ENCODE measurements at places on chromosomes 4 and X. TPM values are rescaled to one million over a fixed set of nuclear protein-coding genes. Genes with fewer than 3 reads are reported as not detected.

- peak; percentile 31 for DNase-seq
Measured at GRCh38 chr4:101264993-101265815, 82.1 kb downstream of the PPP3CA start.

- DNase-seq: peak; percentile 45
Measured at GRCh38 chrX:8879750-8880149, 78.6 kb upstream of the FAM9A start.

DNA sequence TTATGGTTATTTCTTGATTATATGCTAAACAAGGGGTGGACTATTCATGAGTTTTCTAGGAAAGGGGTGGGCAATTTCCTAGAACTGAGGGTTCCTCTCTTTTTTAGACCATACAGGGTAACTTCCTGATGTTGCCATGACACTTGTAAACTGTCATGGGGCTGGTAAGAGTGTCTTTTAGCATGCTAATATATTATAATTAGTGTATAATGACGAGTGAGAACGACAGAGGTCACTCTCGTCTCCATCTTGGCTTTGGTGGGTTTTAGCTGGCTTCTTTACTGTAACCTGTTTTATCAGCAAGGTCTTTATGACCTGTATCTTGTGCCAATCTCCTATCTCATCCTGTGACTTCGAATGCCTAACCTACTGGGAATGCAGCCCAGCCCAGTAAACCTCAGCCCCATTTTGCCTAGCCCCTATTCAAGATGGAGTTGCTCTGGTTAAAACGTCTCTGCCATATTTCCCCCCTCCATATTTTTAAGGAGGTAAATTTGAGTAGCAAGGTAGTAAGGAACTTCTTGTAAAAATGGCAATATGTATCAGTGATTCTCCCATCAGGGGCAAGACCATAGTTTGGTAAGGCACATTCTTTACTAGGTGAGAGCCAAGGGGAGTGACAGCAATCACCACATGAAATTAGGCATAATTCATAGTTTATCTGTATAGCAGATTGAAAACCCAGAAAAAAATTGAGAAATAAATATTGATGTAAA lies 2.6 kb downstream of the CXCL2 start:
- no peak for DNase-seq

DNA sequence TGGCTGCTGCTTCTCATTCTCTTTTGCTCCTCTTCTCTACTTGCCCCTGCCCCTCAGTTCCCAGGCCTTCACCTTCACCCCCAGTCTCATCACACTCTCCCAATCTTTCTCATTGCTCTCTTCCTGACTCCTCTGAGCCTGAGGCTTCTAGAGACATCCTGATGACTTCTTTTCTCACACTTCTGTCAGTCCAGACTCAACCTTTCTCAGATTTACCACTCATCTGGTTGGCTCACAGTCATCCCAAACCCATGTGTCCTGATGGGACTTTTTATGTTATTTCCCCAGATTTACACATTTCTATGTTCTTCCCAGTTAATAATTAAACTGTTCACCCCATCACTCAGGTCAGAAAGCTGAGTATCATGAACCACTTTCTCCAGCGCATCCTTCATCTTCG lies 68.0 kb downstream of the TMA16 start:
- DNase-seq: no peak

DNA sequence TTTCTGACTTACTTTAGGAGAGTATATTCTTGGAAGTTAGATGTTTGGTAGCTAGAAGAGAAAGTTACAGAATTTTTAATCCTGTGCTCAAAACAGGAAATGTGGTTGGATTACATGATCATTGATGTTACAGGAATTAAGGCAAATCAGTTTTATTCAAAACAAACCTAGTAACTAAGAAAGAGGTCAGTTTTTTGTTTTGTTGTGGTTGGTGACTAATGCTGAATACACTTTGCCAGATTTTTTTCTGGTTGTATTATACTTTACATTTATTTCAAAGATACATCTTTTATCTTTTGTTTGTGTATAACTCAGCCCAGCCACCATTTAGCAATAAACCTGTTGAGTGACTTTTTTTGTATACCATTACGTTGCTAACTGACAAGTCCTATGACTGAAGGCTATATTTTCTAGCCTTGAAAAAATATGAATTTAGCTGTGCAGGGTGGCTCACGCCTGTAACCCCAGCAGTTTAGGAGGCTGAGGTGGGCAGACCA lies 116.7 kb downstream of the KLHL8 start:
- peak; percentile 83 for DNase-seq

DNA sequence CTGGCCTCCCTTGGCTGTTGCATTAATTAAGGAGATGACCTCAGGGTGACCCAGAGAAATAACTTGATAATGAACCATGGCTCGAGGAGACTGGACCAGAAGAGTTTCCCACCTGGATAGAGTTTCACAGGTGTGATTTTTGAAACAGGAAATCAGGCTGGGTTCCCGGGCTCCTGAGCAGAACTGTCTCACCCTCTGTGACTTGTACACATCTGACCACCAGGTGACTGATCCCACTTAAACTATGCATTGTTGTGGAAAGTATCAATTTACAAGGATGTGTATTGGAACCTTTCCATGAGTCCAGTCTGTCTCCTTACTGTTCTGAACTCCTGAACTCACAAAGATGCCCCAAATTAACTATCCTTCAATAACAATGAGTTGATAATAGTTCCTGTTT lies 220.3 kb downstream of the PTTG2 start:
- DNase-seq: peak; percentile 71

- no peak for DNase-seq
Measured at GRCh38 chr4:7557456-7557855, 122.7 kb upstream of the PSAPL1 start.

DNA sequence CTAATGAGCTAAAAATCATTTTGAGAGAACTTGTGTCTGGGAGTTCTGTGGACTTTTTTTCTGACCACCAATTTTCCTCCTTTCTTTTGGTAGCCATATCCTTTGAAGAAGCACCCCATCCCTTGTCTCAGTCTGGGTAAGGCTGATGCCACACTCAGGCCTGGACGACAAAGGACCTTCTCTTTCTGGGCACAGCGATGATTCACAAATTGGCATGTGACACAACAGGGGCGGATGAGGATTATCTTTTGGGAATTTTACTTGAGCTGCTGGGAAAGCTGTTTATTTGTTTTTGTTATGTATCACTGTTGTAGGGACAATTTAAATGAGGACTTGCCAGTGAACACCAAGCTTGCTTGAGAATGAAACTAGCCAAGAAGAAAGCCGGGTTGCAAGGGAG lies 233.4 kb upstream of the HAND2 start:
- DNase-seq: no peak

- DNase-seq: no peak
Measured at GRCh38 chr4:118173956-118174725, 139.9 kb downstream of the NDST3 start.

DNA sequence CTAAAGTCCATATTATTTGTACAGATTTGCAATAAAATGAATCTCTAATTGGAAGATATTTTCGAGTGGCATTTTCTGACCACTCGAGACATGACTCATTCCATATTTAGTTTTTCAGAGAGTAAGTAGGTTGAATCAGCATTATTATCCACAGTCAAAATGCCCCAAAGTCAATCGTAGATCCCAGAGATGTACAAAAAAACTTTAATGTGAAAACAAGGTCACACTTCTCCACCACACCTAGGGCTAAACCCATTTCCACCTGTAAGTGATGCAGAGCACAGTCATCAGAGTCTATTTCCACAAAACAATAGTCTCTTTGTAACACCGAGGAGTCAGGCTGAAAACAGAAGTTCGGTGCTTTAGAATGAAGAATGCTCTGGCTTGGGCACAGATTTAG lies 117.1 kb upstream of the TENM3 start:
- no peak for DNase-seq

DNA sequence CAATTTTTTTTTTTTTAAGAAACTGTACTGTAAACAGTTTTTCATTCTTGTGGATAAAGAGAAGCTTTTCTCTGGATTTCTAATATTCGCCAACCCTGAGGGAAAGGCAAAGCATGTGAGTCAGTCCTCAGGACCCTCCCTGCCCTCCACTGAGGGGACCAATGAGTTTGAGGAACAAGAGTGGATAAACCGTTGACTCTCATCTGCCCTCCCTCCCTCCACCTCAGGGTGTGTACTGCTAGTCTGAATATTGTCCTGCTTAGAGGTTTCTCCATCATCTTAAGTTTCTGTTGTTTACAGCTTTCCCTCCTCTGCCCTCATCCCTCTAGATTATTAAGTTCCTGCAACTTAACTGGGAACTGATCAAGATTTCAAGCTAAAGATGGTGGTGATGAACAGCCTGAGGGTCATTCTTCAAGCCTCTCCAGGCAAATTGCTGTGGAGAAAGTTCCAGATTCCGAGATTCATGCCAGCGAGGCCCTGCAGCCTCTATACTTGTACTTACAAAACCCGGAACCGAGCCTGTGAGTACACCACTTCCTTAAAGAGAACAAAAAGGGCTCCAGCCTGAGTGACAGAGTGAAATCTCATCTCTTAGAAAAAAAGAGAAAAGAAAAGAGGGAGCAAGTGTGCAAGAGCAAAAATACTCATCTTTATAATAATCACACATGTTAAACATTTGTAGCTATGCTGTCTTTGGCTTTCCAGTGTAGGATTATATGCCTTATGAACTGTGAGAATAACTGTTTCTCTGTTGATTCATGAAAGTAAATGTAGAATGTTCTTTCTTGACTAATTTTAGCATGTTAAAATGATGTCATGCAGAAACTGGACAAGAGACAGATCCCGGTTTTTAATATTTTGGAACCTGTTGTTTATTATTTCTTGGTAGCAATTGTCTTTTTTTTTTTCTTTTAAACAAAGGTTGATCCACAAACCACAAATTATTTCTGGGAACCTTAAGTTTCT lies 11.9 kb downstream of the CA5B start:
- no peak for DNase-seq

GRCh38 chr4:38686682-38687081 lies 22.7 kb downstream of the KLF3 start:
- no peak for DNase-seq

- no peak for DNase-seq
Measured at GRCh38 chrX:1109580-1110119, 102.8 kb downstream of the CRLF2 start.

DNA sequence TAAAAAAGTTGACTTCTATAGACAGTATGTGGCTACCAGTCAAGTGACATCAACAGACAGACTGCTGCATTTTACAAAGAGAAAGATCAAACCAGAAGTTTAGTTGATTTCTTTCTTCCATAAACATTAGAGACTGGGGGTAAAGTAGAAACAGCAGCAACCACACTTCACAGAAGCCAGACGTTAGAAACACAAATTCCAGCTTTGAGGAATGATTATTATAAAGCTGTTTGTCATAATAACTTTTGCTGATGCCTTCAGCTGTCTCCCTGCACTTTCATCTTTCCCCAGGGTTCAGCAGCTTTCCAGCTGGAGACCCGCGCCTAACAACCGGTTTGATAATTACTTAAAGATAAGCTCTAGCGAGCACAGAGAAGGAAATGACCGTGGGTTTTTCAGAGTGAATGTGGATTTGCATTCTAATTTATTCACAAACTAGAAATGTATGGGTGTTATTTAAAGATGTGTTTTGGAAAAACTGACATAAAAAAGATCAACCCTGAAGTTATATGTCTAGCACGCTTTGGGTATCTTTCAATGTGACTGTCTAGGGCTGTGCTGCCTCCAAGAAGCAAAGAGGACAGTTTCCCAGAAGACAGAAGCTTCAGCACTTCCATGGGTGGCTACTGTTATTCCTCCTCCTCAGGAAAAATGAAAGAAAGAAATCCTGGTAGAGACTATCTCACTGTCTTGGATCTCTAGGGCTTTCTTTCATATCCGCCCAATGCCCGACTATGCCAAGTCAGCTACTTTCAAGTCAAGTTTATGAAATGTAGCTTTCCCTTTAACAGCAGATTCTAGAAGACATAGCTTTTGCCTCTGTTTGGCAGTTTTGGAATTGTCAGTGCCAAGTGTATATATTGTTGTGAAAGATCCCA lies 15.0 kb upstream of the ENAM start:
- DNase-seq: no peak

- no peak for DNase-seq
Measured at GRCh38 chrX:101360390-101360789, 11.8 kb upstream of the TIMM8A start.

- DNase-seq: no peak
Measured at GRCh38 chrX:107451731-107452130, 2.3 kb downstream of the FRMPD3 start.

DNA sequence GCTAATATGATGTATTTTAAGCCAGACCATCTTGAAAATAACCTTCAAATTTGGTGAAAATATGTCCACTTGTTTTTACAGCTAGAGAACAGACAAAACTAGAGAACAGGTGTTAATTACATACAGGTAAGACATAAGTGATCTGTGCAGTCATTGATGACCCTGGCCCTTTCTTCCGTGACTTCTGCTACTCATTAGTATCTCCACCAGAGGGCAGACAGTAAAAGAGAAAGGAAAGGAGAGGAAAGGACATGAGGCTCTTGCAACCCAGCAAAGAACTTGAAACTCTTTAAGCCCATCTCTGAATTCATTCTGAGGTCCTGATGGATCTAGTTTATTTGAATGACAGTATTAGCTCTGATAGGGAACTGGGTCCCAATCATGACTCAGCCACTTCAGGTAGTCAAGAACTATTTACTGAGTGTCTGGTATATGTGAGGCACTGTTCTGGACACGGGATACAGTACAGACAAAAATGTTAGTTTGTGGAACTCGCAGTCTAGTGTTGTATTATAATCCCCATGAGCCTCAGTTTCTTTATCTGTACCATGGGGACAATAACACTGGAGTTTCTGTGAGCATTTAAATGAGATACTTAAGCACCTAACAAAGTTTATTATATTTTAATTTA lies 121.0 kb upstream of the TEX13D start:
- DNase-seq: peak; percentile 64

GRCh38 chr4:73817341-73817740 lies 19.1 kb upstream of the CXCL6 start:
- DNase-seq: peak; percentile 31

GRCh38 chr4:87838205-87838604 lies 5.4 kb downstream of the MEPE start:
- DNase-seq: peak; percentile 29

- no peak for DNase-seq
Measured at GRCh38 chrX:49277535-49277830, 7.9 kb downstream of the PPP1R3F start.

DNA sequence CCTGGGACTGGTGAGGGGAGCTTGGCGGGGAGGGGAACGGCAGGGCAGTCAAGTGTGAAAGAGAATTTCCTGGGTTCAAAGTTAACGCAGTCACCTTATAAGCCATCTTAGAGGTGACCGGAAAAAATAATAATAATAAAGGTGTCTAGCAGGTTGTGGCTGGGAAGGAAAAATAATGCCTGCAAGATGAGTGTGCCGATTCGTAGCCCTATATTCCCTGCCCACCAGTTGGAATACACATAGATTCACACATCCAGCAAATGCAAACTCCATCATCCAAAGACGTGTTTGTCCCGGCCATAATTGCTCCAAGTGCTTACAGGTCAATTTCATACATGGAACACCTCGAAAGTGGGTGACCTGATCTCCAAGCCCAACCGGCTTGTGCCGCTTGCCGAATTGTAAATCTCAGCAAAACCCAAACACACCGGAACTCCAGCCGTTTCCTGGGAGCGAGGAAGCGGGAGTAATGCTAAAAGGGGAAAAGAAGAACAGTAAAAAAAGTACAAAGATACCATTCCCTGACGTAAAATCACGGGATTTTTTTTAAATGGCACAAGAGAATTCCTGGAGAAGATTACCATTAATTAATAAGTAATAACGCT lies 1.3 kb upstream of the FAT1 start:
- DNase-seq: peak; percentile 72

Gene TBC1D9
- 8.4 TPM for total RNA-seq

Gene RTL3
- not detected for total RNA-seq

Gene SOD3
- 2.0 TPM for total RNA-seq

Gene S100P
- total RNA-seq: 412 TPM

Gene GAGE12H
- not detected for total RNA-seq

Gene GPR119
- not detected for total RNA-seq

Measured in HT-29 (cell line).